Left colon (tissue), 2 donors: ENCODE measurements at places on chromosomes 2 and 18. TPM values are rescaled to one million over a fixed set of nuclear protein-coding genes. Genes with fewer than 3 reads are reported as not detected.

DNA sequence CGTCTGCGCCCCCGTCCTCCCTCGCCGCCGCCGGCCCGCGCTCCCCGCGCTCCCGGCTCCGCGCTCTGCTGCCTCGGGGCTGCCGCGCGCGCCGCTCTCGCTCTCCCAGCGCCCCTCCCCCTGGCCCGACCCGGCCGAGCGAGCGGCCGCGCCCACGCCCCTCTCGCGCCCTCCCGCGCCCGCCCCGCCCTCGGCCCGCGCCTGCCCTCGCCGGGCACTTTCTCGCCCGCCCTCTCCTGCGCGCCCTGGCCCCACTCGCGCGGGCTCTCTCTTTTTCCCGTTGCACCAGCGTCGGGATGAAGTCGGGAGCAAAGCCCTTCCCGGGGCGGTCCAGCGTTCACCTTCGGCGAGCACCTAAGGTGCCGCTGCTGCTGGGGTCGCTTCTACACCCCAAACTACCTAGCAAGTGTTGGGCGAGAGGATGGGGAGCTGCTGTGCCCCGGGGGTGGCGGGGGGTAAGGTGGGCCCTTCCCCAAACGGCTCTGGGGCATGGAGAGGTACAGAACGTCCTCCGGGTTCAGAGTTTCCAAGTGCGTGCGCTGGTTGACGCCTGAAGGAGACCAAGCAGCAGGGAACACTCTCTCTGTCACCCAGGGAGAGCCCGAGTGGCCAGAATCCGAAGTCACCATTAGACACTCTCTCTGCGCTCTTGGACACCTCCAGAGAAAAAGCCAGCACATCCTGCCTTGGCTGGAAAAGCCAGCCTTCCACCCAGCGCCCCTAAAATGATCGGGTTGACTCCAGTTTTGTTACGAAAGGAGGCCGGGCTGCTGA is at the start of gene COLEC12:
Gene COLEC12 (minus strand): TSS at position 70 of the 774 bp plus-strand sequence. CDS start 187 bp downstream, outside the sequence.
- no peak for DNase-seq

- DNase-seq: no peak
Observed at GRCh38 chr2:181648478-181649155, 8.3 kb downstream of the CERKL start.

Gene DSG2
- total RNA-seq: 330 TPM

Gene POTEI
- 0.06 TPM for total RNA-seq

DNA sequence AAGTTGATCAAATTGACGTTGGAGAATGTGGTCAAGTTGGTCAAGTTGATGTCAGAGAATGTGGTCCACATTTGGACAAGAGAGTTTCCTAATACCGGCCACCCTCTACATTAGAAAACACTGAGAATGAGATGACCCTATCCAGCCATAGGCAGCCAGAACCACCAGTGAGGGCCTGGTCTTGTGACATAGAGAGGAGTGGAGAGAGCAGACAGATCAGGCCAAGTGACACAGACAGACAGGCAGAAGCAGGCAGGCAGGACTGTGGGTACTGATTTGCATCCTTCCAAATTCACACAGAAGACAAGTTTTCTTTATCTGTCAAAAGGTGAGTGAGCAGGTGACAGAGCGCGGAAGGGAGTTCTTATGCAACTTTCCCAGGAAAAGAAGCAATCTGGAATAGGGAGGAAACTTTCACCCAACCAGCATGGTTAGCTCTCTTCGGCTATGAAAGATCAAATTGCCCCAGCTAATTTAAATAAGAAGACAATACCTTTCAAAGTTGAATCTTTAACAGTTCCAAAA is 109.1 kb upstream of the PID1 start:
- DNase-seq: no peak

Gene LRRFIP1
- 123 TPM for total RNA-seq

DNA sequence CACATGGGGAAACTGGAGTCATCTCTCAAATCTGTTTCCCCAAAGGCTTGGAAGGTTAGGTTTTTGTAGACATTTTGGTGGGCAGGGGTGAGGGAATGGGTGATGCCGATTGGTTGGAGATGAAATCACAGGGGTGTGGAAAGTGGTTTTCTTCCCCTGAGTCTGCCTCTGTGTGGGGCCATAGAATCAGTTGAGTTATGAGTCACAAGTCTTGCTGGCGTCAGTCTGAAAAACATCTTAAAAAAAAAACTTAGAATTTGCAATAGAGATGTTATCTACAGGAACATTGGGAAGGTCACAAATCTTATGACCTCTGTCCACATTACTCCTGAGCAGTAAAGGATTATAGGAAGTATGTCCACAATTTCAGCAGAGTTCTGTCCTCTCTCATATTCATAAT is 314.6 kb downstream of the CNTNAP5 start:
- DNase-seq: no peak

GRCh38 chr2:216343221-216343980 is 28.9 kb downstream of the MARCHF4 start:
- DNase-seq: no peak
